Cardiac ventricle fibroblast (primary cell): ENCODE measurements at places on chromosomes 16 and 17. TPM values are rescaled to one million over a fixed set of nuclear protein-coding genes. Genes with fewer than 3 reads are reported as not detected.

ITGB4 gene
- 0.25 and 0.59 TPM in 2 replicates for total RNA-seq

MT2A gene
- total RNA-seq, result 53.2 and 74.9 TPM in 2 replicates

PTGES3L gene
- total RNA-seq, result not detected in 2 replicates

PERCC1 gene
- not detected in 2 replicates for total RNA-seq

CCDC47 gene
- 52.9 and 72.8 TPM in 2 replicates for total RNA-seq

AOC3 gene
- 3.3 and 6.3 TPM in 2 replicates for total RNA-seq

NOS2 gene
- total RNA-seq, result 0.20 and 0.37 TPM in 2 replicates

DLX4 gene
- total RNA-seq, result not detected in 2 replicates

KRTAP9-1 gene
- total RNA-seq, result not detected in 2 replicates

OTOP3 gene
- total RNA-seq, result not detected in 2 replicates

TNS4 gene
- under 0.01 and 0.06 TPM in 2 replicates for total RNA-seq

KCNJ2 gene
- 0.24 and 0.62 TPM in 2 replicates for total RNA-seq

KRT27 gene
- not detected in 2 replicates for total RNA-seq

KRT32 gene
- total RNA-seq, result not detected in 2 replicates

TMC7 gene
- 0.06 TPM in 1 of 2 replicates, not detected in the other for total RNA-seq

CRYBA1 gene
- total RNA-seq, result not detected in 2 replicates

CMTM3 gene
- 25.0 and 34.9 TPM in 2 replicates for total RNA-seq

EPOP gene
- total RNA-seq, result 4.4 and 4.5 TPM in 2 replicates

OR1A1 gene
- total RNA-seq, result not detected in 2 replicates

C1QL1 gene
- 0.31 TPM in 1 of 2 replicates, not detected in the other for total RNA-seq

OSGIN1 gene
- 10.2 and 10.7 TPM in 2 replicates for total RNA-seq

SYNGR3 gene
- total RNA-seq, result 0.78 and 4.2 TPM in 2 replicates

TPPP3 gene
- total RNA-seq, result not detected in 2 replicates

BORCS6 gene
- total RNA-seq, result 5.5 and 7.9 TPM in 2 replicates

ADGRG1 gene
- 1.7 and 5.0 TPM in 2 replicates for total RNA-seq

STX1B gene
- total RNA-seq, result 0.25 and 0.29 TPM in 2 replicates

PRSS27 gene
- total RNA-seq, result 0.05 and 0.12 TPM in 2 replicates

KRT33B gene
- total RNA-seq, result not detected in 2 replicates

NPTX1 gene
- under 0.01 TPM in 1 of 2 replicates, not detected in the other for total RNA-seq

PDILT gene
- total RNA-seq, result 0.19 and 1.1 TPM in 2 replicates

OR2C1 gene
- total RNA-seq, result 0.12 TPM in 1 of 2 replicates, not detected in the other

COPRS gene
- total RNA-seq, result 70.4 and 131 TPM in 2 replicates

CIBAR2 gene
- not detected in 2 replicates for total RNA-seq

WNT9B gene
- not detected in 2 replicates for total RNA-seq

MCRIP1 gene
- total RNA-seq, result 82.7 and 89.0 TPM in 2 replicates

ITGAX gene
- total RNA-seq, result 0.12 TPM in 1 of 2 replicates, not detected in the other

SPNS3 gene
- total RNA-seq, result not detected in 2 replicates

ZNF18 gene
- total RNA-seq, result 9.2 and 11.1 TPM in 2 replicates

GNG13 gene
- not detected in 2 replicates for total RNA-seq

LGALS9 gene
- total RNA-seq, result 1.3 and 2.9 TPM in 2 replicates

SEPHS2 gene
- total RNA-seq, result 23.2 and 25.8 TPM in 2 replicates

KCTD13 gene
- 5.7 and 9.7 TPM in 2 replicates for total RNA-seq

PRAC2 gene
- total RNA-seq, result not detected in 2 replicates

CTRL gene
- 0.62 TPM in 1 of 2 replicates, not detected in the other for total RNA-seq

NAGS gene
- 1.6 TPM in 2 replicates for total RNA-seq

TNK1 gene
- 0.05 TPM in 1 of 2 replicates, not detected in the other for total RNA-seq

CCDC78 gene
- total RNA-seq, result 0.10 and 1.3 TPM in 2 replicates

C1QTNF1 gene
- total RNA-seq, result 587 and 650 TPM in 2 replicates

SPATA32 gene
- not detected in 2 replicates for total RNA-seq

CDRT15L2 gene
- total RNA-seq, result not detected in 2 replicates

MYCBPAP gene
- 0.25 TPM in 1 of 2 replicates, not detected in the other for total RNA-seq

ULK2 gene
- 10.4 and 11.9 TPM in 2 replicates for total RNA-seq
